ENCODE measurements at places on chromosomes 6 and 20.

DNA sequence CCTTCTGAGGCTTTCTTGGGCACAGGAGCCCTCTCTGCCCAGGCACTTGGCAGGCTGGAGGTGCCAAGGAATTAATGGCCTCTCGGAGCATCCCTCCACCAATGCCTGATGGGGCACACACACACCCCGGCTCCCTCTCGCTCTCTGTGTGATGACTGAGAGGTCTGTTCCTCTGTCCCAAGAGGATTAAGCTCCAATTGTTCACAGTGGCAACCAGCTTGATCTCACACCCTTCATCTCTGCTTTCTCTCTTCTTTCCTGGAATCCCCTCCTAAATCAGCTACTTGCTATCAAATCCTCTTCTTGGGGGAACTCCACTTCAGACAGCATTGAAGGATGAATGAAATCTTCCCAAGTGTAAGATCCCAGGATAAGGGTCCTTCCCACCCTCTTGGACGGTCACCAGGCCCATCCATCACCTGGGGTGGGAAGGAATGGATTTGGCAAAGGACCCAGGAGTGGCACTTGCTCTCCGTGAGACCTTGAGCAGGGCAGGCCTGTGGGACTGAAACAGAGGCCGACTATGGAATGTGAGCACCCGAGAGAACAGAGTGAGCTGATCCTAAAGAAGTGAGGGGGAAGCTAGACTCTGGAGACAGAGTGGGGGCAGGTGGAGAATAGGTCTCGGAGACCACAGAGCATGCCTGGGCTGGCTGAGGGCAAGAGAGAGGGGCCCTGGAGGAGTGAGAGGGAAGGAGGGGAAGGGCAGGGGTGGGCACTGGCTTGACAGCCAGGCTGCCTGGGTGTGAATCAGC lies 93.6 kb downstream of the GRM4 start:
- DNase-seq, result no peak

GRCh38 chr6:16851758-16852157 lies 90.5 kb upstream of the ATXN1 start:
- DNase-seq, result no peak

DNA sequence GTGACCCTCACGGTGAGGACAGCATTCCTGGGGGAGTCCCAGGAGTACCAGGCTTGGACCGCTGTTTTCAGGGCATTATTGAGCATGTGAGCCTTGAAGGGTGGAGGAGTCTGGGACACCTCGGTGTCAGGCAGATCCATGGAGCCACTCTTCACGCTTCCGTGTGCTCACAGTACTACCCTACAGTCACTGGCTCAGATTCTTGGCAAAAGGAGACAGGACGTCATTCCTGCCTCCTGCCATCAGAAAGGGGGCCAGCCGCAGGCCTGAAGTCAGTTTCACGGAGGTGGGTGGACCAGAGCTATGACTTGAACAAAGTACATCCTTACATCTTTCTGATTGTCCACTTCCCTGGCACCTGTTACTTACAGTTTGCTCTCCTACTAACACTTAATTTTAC lies 88.9 kb upstream of the CD83 start:
- DNase-seq, result no peak

GRCh38 chr20:60371384-60371783 lies 413.2 kb downstream of the CDH26 start:
- DNase-seq, result no peak

- no peak for DNase-seq
Measured at GRCh38 chr6:34969662-34970265, 80.7 kb downstream of the ANKS1A start.
